Hepatic stellate cell (primary cell): ENCODE measurements at places on chromosomes 5 and 9.

DNA sequence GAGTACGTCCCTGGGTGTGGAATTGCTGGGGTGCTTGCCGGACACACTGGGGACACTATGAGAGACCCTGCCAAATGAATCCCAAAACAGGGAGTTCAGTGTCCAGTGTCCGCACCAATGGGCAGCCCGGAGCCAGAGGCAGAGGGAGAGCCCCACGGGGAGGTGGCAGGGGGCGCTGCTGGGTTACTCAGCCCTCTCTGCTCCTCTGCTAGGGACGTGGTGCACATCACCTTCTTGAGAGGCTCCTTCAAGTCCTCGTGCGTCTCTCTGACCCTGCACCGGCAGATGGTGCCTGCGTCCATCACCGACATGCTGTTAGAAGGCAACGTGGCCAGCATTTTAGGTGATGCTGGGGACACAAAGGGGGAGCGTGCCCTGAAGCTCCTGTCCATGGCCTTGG lies 20.8 kb downstream of the STKLD1 start:
- DNase-seq, result peak; percentile 44

- DNase-seq, result no peak
Measured at GRCh38 chr5:169656125-169656901, 19.2 kb downstream of the DOCK2 start.

GRCh38 chr5:175710326-175710725 lies 52.5 kb downstream of the HRH2 start:
- DNase-seq, result no peak

DNA sequence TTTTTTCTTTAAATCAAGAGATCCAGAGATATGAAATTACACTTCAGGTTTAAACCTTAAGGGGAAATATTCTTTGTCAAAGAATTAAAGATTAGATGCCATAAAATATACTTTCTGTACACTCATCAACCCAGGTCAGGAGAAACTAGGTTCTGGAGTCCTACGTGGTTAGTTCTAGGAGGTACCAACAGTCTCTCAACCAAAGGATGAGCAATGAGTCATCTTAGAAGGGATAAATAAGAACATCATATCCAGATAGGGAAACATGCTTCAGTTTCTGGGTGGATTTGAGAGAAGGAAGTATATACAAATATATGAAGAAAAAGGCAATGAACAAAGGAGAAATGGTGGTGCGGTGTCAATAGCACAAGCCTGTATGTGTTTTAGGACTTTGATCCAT lies 98.2 kb downstream of the CSNK1G3 start:
- DNase-seq, result no peak

- DNase-seq, result no peak
Measured at GRCh38 chr5:118354797-118355196, 633.5 kb downstream of the DTWD2 start.

- DNase-seq, result no peak
Measured at GRCh38 chr5:160679567-160680309, 172.3 kb downstream of the ATP10B start.

DNA sequence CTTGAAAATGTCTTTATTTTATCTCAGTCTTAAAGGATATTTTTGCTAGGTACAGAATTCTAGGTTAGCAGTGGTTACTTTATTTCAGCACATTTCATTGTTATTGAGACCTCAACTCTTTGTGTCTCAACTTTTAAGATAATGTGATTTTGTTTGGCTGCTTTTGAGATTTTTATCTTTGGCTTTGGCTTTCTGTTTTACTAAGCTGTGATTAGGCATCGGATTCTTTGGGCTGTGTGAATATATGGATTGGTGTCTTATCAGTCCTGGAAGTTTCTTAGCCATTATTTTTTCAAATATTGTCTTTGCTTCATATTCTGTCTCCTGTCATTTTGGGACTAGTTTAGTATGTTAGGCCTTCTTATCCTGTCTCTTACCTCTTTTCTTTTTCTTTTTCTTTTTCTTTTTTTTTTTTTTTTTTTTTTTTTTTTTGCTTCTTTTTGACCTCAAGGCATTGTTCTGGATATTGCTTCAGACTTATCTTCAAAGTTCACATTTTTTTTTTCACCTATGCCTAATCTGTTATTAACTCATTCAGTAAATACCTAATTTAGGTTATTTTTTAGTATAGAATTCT lies 20.1 kb upstream of the APC start:
- DNase-seq, result no peak

DNA sequence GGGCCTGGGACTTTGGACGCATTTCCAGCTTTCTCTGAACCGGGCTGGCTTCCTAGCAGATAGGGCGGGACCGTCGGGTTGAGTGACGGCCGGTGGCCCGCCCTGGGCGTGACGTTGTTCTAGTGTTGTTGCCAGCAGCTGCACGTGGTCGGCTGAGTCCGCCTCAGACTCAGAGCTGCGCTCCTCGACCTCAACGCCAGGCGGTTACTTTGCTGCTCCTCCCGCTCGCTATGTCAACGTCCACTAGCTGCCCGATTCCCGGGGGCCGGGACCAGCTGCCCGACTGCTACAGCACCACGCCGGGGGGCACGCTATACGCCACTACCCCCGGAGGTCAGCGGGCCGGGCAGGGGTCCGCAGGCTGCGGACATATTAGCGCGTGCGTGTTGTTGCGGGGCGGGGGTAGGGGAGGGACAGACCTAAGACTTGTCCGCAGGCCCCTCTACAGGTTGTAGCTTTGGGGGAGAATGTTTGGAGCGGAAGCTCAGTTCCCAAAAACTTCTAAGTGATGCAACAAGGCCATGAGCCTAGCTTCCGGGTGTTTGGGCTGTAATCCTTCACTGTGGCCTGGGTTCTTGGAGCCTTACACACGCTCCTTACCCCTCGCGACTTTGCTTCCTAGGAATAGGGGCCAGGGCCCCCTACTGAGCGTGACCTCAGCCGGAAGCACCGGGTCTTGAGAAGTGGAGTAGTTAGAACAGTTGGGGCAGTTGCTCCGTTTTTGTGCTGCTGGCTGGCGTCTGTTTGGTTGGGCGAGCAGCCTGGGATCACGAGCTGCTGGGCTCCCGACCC lies at the start of gene EIF4EBP3:
Gene EIF4EBP3 (plus strand): TSS at position 155 of the 792 bp plus-strand sequence. CDS start 76 bp downstream, at position 231.
- peak; percentile 93 for DNase-seq

DNA sequence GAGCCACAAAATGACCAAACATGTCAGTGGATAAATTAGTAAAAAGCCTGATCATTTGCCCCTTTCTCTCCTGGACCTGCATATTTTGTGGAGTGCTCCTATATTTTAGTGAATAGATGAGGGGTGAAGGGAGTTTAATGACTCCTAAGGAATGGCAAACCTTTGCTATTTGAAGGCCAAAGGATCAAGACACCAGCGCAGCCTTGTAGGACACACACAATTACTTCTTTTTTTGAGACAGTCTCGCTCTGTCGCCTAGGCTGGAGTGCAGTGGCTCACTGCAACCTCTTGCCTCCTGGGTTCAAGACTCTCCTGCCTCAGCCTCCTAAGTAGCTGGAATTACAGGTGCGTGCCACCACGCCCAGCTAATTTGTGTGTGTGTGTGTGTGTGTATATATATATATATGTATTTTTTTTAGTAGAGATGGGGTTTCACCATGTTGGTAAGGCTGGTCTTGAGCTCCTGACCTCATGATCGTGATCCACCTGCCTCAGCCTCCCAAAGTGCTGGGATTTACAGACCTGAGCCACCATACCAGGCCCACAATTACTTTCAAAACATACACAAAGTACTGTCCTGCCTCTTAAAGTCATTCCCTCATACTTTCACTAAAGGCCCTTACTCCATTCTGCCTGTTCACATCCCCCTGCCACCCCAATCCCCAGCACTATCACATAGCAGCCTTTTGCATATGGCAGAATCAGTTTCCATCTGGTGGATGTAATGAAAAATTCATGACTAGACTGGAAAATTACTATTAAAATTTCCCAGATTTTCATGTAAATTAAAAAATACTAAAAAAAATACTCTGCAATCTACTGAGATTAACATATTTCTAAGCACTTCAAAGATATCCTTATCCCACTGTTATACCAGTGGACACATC lies 60.4 kb downstream of the CSNK1A1 start:
- DNase-seq, result no peak
